ENCODE measurements at places on chromosomes 2 and 18.
A peak's percentile ranks its signal among the peaks of the same experiment; 100 is the strongest.

DNA sequence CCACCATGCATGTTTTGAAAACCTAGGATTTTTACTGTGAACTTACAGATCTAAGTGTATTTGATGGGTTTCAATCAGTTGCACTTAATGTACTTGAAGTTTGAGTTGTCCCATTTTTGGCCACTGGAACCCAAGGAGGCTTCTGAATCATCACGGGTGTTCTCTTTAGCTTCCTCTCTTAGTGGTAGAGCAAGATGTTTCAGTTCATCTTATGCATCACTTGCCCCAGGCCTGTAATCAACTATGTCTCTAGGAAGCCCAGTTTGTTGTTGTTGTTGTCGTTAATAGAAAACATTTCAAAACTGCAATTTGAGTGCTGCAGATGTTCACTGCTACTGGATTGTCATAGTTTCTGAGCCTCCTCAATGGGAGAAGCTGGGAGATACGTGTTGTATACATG lies 97.0 kb downstream of the FHOD3 start:
- no peak for DNase-seq

GRCh38 chr2:25373269-25373981 lies 31.7 kb upstream of the DNMT3A start:
- no peak for DNase-seq

DNA sequence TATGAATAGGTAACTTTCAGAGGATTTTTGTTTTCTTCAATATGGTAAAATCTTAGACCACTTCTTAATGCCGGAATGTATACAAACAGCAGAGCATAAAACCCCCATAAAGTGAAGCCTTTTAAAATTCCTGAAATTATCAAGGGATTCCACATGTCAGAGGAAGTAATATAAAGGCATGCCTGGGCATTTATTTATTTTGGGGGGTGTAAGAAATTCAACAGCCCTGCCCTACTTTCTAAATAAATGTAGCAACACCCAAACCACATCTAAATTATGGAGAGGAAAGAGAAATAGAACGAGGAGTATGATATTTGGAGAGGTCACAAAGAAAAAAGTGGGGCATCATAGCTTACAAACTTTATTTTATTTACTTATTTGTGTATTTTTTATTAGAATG lies 9.9 kb downstream of the CHST9 start:
- DNase-seq = no peak

GRCh38 chr2:171778515-171778914 lies 91.2 kb downstream of the DYNC1I2 start:
- DNase-seq = no peak

- no peak for DNase-seq
Measured at GRCh38 chr2:186382932-186383331, 103.1 kb upstream of the ZC3H15 start.

GRCh38 chr2:39050109-39050508 lies 70.7 kb downstream of the SOS1 start:
- DNase-seq = no peak

- DNase-seq = no peak
Measured at GRCh38 chr2:8563814-8564474, 117.9 kb upstream of the ID2 start.

GRCh38 chr18:31267823-31268481 lies 50.0 kb upstream of the DSG1 start:
- no peak for DNase-seq

DNA sequence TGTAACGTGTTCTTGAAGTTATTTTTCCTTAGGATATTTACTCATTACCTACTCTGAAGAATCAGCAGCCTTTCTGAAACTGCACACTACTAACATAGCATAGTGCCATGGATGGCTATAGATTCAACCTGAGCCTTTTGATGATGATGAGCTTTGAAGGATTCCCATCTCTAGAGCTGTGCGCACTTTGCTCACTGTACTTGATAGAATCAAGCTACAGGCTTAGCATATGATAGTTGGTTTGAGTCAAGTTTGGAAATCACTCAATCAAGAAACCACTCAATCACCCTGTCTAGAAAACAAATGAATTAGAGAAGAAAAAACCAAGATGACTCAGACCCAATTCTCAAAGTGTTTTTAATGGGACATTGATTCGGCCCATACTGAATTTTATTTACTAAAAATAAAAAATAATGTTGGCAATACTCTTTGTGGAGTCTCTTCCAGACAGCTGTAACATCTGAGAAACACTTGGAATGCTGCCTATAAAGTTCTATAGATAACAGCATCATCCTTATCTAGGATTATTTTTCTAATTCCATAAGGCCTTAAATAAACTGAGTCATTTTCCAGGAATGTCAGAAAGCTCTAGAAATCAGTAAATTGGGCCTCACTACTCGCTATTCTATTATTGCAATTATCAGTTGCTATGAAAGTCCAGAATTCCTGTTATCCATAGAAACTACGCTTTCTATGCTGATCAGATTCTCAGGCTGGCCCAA lies 259.0 kb upstream of the ERBB4 start:
- no peak for DNase-seq

DNA sequence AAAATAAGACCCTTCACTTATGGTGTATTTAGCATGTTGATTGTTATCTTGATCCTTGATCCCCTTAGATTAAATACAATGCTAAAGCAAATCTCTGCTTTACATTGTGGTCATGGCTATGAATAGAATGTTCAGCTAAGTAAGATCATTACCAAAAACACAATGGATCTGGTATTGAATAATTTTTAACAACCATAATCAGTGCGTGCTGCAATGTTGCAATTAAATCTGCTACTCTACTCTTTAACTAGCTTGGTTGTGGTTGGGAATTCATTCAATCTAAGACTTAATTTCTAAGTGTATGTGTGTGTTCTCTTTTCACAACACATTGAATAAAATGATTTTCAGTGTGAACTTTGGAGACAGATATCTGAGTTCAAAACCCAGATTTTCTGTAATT lies 442.5 kb upstream of the ZNF804A start:
- DNase-seq = no peak

DNA sequence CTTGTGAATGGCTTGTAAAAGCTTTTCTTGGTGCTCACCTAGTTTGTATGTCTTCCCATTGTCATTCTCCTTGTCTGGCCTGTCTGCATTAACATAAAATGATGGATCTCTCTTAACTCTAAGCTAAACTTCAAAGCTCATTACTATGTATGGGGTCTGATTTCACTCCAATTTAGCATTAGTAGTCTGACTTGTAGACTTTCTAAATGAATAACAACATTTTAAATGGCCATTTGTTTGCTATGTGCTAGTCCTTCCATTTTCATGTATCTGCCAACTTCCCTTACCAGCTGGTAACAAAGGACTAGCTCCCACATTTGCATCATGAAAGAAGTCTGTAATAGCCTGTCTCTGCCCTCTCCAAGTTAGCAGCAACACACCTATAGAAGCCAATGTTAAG lies 324.2 kb upstream of the RGPD4 start:
- no peak for DNase-seq

DNA sequence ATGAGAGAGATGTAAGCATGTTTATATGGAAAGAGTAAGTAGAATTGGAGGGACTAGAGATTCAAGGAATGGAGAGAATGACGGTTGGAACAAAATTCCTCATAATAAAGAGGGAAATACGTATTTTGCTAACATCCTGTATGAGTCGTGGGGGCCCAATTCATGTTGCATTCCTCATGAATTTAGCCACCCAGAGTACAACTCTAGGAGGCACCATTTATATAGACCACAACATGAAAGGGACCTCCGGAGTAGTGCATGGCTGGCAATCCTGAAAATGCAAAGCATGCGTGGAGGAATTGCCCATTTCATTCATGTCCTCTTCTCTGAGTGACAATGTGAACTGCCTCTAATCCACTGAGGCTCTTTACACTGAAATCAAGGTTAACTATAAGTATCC lies 168.2 kb downstream of the ZEB2 start:
- DNase-seq = no peak

DNA sequence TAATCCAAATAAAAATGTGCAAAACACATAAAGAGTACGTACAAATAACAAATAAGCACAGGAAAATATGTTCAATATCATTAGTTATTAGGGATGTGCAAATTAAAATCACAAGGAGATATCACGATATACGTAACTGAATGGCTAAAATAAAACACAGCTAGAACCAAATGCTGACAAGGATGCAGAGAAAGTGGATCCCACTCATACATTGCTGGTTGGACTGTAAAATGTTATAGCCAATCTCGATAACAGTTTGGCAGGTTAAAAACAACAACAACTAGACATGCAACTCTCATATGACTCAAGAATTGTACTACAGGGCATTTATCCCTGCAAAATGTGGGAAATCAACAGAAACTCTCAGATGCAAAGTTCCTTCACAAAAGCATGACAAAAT lies 553.9 kb downstream of the ADCYAP1 start:
- no peak for DNase-seq

DNA sequence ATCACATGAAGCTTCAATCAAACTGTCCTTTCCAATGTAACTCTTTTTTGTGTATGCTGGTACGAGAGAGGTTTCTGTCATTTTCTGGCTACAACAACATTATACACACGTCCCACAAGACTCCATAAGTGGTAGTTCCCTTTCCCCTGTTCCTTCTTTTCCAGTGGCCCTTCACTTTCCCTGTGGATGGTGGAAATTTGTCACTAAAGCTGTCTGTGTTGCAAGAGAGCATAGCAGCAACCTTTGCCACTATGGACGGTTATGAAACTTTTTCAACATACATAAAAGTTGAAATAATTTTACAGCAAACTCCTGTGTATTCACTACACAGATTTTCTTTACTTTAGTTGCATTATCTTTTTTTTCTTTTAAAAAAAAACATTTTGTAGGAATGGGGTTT lies 18.7 kb downstream of the DBI start:
- no peak for DNase-seq

DNA sequence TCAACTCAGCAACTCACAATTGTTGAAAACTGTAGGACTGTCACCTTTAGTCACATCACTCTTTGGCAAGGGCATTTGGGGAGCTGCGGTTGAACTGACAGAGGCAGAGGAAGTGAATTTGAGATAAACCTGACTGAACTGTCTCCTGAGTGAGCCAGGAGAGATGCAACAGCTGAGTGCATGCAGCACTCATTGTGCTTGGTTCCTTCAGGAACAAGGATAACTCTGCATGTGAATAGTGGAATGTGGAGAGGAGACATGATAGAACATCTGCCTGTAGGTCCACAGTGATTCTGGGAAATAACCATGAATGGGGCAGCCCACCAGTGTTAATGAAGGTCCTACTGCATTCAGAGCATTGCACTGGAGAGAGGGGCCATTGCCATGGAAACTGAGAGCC lies 494.7 kb downstream of the STK39 start:
- no peak for DNase-seq

- DNase-seq = no peak
Measured at GRCh38 chr2:182621191-182621590, 94.9 kb upstream of the DNAJC10 start.

DNA sequence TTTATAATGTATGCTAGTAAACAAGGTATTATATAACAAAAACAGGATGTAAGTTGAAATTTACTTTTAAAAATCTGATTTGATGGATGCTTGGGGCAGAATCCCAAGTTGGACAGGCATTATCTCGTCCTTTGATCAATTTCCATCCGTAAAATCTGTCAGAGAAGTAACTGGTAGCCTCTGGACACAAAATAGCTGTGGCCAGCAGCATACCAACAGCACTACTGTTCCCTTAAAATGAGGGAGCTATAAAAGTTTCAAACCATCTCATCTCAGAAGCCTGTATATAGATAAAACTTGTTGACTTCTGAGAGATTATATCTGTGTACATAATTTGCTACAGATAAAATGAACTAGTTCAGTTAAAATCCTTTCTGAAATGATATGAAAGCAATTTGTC lies 14.7 kb upstream of the METAP1D start:
- DNase-seq = no peak

- DNase-seq = peak; percentile 9
Measured at GRCh38 chr2:624551-625347, 52.5 kb downstream of the TMEM18 start.

DNA sequence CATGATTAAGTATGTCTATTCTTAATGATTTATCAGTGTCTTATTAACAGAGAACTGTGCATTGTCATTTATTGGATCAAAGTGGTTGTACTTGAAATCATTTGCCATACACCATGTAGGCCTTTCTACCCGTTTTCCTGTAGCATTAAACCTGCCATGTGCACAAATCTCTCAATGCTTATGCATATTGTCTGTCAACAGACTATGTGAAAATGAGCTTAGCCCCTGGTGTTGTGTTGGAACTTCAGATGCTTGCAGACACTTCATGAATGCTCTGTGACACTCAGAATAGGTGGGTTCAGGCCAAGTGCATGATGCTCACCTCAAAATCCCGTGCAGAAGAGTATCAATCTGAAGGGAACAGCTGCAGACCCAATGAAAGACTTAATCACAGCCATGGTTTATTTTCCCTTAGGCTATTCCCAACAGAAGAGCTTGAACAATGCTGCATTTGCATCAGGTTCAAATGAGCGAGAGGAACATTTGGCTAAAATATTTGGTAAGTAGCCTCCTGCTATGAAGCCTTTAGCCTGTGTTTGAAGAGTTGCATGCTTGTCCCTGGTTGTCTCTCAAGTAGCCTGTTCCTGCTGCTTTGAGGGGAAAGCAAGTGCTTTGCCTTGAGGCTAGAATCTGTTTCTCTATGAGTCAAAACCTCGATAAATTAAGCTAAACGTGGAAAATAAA lies 6.1 kb downstream of the C2orf92 start:
- DNase-seq = no peak

DNA sequence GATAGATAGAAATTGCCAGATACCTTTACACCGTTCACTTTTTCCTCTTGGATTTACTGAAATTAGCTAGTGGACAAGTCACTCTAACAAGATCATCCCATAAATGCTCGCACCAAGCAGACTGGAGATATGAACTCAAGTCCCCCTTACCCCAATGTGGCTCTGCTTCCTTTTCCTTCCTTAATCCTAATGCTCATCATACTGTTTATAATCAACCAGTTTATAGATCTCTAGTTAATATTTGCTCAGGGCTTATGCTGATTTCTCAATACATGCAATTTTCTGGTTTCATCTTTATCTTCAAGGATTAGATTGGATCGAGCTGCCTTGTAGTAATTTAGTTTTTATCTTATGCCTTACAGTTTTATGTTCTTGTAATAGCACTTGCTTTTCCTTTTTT lies 318.3 kb upstream of the KLHL29 start:
- no peak for DNase-seq

DNA sequence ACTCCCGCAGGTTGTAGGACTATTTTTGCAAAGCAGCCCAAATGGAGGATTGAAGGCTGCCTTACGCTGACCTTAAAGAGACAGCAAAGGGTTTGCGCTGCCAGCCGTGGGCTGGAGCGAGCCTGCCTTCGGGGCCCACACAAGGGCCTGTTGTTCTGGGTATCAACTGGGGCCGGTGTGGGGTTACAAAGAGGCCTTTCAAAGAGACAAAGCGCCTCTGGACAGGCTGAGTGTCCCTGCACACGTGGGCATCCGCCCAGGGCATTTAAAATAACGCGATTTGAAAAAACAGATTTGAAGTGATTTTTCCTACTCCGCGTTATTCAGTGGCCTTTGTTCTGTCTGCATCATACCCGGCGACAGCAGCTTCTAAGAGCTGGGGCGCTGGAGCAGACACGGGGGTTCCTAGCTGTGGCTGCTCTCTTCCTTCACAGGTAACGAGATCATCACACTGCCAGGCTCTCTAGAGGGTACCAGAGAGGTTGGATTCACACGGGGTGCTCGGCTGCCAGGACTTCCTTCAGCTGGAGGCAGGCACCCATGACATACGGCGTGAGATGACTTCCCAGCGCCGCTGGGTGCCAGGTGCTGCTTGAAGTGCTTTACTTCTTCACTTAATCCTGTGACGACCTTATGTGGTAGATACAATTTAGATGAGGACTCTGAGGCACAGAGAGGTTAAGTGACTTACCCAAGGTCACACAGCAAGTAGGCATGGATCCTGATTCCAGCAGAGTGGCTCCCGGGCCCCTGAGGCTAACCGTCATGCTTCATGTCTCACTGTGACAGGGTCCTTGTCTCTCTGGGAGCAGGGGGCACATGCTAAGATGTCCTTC lies 32.2 kb downstream of the MAL start:
- DNase-seq = no peak
